ENCODE measurements at places on chromosomes 6 and 20.

DNA sequence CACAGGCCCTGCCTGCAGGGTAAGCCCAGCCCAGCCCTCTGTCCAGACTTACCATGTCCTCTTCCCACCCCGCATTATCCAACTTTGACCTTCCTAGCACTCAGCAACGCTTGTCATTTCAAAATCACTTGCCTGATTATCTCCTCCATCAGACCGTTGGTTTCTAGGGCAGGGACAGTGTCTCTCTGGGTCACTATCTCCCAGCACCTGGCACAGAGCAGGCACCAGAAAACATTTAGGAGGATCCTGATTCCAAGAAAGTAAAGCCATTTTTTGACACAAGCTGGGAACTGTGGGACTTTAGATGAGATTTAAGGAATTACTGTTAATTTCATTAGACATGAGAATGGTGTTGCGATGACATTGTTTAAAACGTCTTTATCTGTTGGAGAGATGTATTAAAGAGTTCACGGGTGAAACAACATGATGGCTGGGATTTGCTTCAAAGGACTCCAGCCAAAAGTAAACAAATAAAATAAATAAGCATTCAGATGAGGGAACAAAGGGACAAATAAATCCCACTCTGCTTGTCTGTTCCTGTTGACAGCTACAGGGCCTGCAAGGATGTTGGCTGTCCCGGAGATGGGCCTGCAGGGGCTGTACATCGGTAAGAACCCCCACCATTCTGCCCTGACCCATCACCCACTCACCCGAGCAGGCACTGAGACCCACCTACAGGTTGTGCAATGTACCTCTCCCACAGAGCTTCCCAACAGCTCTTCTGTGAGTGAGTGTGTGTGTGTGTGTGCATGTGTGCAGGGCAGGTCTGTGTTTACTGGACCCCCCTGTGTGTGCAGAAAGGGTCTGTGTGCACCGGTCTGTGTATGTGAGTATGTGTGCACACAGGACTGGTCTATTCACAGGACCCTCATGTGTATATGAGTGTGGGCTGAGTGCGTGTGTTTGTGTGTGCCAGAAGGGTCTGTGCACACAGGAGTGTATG, 5.9 kb downstream of the HSPA12B start:
- DNase-seq, result no peak

- no peak for DNase-seq
Measured at GRCh38 chr6:56616967-56617366, 25.7 kb downstream of the DST start.

- DNase-seq, result no peak
Measured at GRCh38 chr20:22223236-22223635, 361.1 kb downstream of the FOXA2 start.

DNA sequence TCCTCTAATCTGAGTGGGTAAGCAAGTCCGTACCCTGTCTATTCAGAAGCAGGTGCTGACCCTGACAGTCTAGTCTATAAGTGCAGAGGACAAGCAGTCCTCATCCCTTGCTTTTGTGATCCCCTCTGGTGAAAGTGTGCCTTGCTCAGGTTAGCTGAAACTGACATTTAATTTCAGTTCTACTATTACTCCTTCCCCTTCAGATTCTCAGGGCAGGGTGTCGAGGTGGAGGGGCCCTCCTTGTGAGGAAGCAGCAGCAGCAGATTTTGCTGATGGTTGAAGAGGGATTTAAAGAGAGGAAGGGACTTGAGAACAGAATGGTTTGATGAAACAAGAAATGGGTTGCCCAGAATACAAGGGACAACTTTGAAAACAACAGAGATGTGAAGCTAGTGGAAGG, 309.3 kb downstream of the CLIC5 start:
- no peak for DNase-seq

Data from CD4-positive, alpha-beta T cell treated with Interleukin-17A for 4 hours (primary cell).